ENCODE measurements at places on chromosomes 11 and 22.

DNA sequence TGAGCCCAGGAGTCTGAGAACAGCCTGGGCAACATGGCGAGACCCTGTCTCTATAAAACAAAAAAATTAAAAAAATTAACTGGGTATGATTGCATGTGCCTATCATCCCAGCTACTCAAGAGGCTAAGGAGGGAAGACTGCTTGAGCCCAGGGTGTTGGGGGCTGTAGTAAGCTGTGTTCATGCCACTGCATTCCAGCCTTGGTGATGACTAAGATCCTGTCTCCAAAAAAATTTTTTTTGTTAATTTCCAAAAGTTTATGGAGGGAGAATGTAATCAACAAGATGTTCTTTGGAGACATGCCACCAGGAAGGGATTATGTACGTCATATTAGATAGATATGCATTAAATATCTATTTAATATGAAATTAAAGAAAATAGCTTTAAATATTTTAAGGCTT, 267.5 kb downstream of the SBF2 start:
- DNase-seq, result no peak

DNA sequence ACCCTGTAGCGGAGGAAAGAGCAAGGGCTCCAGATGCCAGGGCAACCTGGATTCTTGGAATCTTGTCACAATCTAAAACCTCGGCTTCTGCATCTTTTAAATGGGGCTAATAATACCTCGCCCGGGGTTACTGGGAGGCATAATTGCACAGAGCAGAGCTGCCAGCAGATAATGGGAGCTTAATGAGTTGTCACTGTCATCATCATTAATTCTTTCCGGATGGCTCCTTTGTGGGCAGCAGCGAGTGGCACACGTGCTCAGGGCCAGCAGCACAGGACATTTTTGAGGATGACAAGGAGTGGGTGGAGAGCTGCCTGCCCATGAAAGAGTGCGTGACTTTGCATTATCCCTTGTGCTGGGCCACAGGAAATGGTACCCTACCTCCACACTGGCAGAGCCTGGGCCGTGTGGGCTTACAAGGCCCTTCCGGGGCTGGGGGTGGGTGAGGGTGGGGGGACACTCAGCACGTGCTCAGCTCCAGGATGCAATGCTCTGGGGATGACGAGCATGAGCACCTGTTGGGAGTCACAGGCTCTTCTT, 5.7 kb downstream of the PDGFB start:
- DNase-seq, result no peak

GRCh38 chr11:36019005-36019596, 75.2 kb downstream of the LDLRAD3 start:
- no peak for DNase-seq

DNA sequence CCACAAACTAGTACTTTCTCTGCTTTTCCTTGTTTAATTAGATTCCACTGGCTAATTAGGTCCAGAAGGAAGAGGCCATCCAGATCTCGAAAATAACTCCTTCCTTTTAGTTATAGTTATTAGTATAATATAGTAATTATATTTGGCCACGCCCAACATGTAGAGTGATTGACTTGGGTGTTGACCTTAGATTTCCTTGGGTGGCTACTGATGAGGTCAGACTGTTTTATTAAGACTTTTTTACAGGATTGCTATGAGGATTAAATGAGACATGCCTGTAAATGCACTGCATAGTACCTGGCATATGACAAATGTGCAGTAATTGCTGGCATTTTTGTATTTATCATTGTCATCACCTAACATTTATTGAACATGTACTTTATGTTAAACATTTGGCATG, 26.9 kb downstream of the STX3 start:
- no peak for DNase-seq

GRCh38 chr11:103541186-103541795, 432.1 kb downstream of the DYNC2H1 start:
- no peak for DNase-seq

GRCh38 chr22:30557243-30557642, 10.7 kb upstream of the SEC14L6 start:
- DNase-seq, result no peak

DNA sequence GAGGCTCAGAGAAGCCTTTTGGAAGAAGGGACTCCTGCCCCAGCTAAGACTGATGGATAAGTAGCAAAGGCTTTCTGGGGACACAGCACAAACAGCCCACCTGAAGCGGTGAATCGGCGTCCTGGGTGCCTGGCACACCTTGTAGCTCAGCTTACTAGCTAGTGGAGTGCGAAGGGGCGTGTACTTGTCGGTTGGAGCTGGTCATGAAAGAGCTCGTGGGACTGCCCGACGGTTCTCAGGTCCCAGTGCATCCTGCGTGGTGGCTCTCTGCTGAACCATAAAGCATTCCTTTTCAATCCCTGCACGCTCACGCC, 690 bp upstream of the UVRAG start:
- DNase-seq, result no peak

GRCh38 chr11:28245131-28245530, 136.9 kb downstream of the METTL15 start:
- DNase-seq, result no peak

DNA sequence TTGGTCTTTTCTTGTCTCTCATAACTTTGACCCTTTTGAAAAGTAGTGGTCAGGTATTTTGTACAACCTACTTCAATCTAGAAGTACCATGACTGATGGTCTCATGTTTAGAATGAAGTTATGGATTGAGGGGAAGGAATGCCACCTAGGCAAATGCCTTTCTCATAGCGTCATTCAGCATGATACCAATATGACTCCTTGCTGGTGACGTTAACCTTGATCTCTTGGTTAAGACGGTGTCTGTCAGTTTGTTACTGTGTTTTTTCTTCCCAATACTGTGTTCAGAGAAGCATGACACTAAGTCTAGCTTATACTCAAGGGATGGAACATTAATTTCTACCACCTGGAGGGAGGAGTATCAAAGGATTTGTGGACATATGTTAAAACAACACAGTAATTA, 130.9 kb downstream of the KIF18A start:
- DNase-seq, result no peak

GRCh38 chr22:21802056-21802455, 65.4 kb downstream of the MAPK1 start:
- DNase-seq, result no peak

DNA sequence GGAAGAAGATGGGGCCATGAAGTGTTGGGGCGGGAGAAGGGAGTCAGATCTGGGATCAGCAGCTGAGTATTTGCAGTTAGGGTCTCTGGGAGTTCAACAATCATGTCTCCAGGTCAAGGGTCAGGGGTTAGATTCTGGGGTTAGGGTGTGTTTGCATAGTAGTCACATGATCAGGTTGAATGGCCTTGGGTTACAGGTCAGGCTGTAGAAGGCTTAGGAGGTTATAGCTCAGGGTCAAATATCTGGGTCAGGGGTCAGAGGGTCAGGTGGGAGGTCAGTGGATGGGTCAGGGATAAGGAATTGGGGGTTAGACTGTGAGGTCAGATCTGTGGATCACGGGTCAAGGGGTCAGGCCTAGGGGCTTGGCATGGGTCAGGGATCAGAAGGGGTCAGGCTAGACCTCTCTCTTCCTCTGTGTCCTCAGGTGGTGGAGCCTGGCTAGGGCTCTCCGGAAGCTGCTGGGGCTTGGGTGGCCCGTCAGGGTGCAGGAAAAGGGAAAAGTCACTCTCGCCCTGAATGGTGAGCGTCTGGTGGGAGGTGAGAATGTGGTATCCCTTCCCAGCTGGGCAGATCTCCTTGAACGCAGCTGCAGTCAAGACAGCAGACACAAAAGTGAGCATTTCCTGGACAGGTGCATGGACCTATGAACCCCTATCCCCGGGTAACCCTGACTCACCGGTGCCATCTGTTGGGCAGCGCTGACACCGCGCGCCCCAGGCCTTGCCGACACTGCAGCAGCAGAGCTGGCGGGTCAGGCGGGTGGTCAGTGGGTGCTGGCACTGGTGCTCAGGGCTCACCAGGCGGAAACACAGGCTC, 6.4 kb downstream of the LTBP3 start:
- no peak for DNase-seq

- no peak for DNase-seq
Measured at GRCh38 chr22:39427751-39428596, 28.4 kb downstream of the TAB1 start.

GRCh38 chr11:66068923-66069714, 953 bp upstream of the PACS1 start:
- no peak for DNase-seq

- DNase-seq, result no peak
Measured at GRCh38 chr11:112769170-112769569, 192.1 kb upstream of the NCAM1 start.

GRCh38 chr11:59708537-59708936, 5.1 kb downstream of the OR10V1 start:
- DNase-seq, result no peak

- no peak for DNase-seq
Measured at GRCh38 chr11:15927196-15927863, 429.0 kb downstream of the SOX6 start.

DNA sequence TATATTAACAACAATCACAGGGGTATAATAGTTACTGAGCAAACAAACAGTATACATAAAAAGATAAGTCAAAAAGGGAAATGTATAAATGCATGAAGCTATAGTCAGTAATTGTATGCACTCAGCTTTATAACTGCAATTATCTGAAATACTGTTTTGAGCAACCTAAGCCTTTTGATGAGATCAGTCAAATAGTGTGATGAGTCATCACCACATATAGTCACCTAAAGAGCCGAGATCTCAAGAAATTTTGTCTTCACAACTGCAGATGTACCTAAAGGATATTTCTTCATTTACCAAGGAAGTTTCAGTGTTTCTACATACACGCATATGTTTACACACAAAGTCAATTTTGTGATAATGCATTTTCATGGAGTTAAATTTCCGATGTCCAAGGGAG, 5.4 kb upstream of the OR51A2 start:
- DNase-seq, result no peak

- DNase-seq, result no peak
Measured at GRCh38 chr11:79054636-79055035, 386.2 kb downstream of the TENM4 start.

DNA sequence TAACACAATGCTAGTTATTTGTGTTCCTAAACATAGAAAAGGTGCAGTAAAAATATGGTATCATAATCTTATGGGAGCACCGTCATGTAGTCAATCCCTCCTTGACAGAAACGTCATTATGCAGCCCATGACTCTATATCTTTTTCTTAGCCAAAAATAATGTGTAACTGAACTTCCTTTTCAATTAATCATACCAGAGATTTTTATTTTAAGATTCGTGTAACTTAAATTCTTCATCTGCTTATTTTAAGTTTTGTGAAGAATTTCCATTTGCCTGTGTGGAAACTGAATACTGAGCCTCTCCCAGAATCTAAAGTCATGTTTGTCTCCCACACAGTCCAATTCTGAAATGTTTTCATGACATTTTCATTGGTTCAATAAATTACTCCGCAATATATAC, 699.1 kb downstream of the KCNA4 start:
- no peak for DNase-seq

- DNase-seq, result no peak
Measured at GRCh38 chr11:104366321-104366734, 202.4 kb upstream of the PDGFD start.

DNA sequence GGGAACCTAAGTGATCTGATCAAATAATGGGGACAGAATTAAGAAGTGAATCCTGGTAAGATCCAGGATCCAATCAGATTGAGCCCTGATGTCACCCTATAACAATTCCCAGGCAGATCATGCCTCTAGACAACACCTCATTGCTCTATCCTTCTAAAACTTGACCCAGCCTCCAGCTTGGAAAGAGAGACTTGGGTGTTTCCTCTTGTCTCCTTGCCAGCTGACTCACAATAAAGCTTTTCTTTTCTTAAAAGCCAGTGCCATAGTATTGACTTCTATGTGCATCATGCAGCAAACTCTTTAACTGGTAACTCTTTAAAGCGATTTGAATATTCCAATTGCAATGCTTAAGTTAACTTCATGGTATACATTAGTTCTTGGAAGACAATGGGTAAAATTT, 109.6 kb upstream of the CHORDC1 start:
- DNase-seq, result no peak

- no peak for DNase-seq
Measured at GRCh38 chr11:60658409-60658808, 41.0 kb upstream of the MS4A8 start.

- no peak for DNase-seq
Measured at GRCh38 chr22:44933666-44934453, 75.9 kb downstream of the PHF21B start.

- no peak for DNase-seq
Measured at GRCh38 chr11:2363577-2364370, 13.3 kb upstream of the CD81 start.

- no peak for DNase-seq
Measured at GRCh38 chr11:19234231-19234817, 6.4 kb downstream of the E2F8 start.

DNA sequence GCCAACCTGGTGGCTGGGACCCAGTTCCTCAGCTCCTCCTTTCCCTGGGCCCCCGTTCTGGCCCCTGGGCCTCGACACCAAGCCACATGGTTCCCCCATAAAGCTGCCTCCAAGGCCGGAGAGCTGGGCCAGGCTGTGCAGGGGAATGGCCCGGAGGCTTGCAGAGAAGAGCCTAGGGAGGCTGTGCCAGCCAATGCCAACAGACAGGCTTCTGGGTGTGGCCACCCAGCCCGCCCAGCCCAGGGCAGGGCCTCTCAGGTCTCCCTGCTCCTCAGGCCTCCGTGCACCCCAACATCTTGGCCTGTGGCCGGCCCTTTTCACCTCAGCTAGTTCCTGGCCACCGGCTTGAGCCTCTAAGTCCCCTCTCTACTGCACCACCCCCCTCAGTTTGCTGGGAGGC, 17.4 kb upstream of the FLRT1 start:
- no peak for DNase-seq

- DNase-seq, result no peak
Measured at GRCh38 chr11:19268909-19269308, 28.2 kb upstream of the E2F8 start.

GRCh38 chr11:116360221-116360941, 412.4 kb downstream of the BUD13 start:
- no peak for DNase-seq

DNA sequence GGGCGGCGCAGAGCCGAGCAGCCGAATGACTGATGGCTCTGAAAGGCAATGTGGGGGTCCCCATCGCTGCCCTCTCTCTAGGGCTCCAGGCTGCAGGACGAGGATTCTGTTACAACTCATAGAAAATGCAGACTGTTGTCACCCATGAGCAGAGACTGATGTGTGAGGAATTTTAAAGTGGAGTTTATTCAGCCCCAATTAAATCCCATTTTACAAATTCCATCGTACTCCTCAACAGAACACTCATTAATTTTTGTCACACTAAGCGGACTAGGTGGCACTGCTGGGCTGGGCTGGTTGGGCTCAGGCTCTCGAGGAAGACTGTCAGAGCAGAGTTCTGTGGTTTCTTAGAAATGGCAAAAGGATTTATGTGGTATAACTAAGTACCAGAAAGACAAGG, 102.6 kb upstream of the SPON1 start:
- no peak for DNase-seq

All from D721Med (cell line).